Stimulated activated CD8-positive, alpha-beta memory T cell treated with anti-CD3 and anti-CD28 coated beads, Interleukin-4, amount 100 ng/mL, for 4 hours (primary cell): ENCODE measurements at places on chromosomes 3 and 15.

DNA sequence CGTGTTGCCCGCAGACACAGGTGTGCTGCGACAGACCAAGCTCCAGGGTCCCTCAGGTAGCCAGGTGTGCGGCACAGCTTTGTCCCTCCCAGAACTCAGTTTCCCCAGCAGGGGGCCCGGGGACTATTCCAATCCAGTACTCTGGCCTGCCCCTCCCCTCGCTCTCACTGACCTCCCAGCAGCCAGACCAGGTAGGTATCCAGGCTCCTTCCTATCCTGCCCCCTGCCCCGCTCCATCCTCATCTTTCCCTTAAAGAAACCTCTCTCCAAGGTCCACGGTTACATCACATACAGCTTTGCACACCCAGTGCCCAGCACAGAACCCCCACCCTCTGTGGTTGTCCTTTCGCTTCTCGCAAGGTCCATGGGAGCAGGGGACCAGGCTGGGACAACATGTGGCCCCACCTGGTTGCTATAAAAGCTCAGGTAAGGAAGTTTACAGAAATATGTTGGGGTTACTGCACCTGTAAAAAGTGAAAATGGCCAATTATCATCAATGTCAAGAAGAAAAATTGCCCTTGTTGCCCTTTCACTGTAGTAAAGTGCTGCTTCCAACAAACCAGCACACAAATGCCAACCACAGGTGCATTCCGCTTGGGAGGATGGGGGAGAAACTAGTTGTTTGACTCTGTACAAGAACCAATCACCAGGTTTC lies 7.3 kb upstream of the CYP11A1 start:
- no peak for DNase-seq

- DNase-seq: no peak
Measured at GRCh38 chr3:60973321-60973720, 277.9 kb downstream of the FHIT start.

- no peak for DNase-seq
Measured at GRCh38 chr3:140368223-140368811, 309.5 kb upstream of the TRIM42 start.

GRCh38 chr3:159865041-159865579 lies 123.5 kb upstream of the IL12A start:
- DNase-seq: no peak

DNA sequence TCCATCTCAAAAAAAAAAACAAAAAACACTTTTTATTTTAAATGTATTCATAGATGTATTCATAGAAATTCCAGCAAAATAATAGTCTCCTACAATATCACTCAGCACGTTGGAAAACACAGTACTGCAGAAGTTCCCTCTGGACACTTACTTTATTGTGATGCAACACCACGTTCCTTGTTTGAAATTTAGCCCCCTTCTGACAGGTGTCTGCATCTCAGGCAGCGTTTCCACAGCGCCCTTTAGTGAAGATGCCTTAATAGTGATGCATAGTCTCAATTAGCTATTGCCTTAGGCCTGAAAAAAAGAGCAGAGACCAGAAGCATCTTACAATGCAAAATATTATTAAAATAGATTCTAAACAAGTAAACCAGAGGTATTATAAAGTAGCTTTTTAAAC lies 20.3 kb downstream of the IL12A start:
- no peak for DNase-seq

DNA sequence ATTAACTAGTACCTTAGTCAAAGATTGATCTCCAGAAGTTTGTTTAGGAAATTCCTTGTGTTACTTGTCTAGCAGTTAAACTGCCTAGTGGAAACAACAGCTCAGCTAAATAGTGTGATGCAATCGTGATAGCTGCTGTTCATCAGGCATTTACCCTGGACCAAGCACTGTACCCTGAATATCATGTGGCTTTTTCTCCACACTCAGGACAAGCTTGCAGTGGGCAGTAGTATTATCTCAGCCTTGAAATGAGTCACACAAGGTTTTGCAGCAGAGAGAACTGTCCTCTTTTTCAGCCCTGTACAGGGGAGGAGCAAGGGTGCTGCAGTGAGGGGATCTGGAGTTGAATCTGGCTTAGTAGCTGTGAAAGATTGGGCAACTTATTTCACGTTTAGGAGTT lies 208.4 kb downstream of the TP63 start:
- DNase-seq: no peak

DNA sequence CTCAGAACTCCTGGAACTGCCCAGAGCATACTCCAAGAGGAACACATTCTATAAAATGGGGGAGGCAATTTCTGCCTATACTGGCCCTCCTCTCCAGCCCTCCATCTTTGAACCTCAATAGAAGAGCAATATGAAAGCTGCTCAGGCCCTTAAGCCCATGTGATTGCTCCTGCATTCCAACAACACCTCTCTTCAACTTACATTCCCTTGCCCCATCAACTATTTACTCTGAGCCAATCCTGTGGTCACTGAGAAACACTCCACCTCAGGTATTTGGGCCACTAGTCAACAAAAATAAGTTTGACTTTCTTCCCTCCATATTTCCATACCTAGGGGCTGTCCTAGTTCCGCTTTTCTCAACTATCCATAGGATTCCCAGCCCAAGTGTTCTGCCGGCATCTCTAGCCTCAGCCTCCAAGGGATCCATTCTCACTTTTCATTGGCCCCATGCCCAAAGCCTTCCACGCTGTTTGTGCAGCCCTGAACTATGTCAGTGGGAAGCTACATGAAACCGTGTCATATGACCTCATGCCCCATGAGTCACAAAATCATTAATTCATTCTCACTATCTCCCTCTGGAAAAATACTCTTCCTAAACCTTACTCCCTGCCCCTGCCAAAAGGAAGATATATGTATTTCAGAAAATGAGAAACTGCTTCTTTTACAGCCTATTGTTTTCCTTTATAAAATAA lies 61.6 kb downstream of the GJD2 start:
- no peak for DNase-seq

DNA sequence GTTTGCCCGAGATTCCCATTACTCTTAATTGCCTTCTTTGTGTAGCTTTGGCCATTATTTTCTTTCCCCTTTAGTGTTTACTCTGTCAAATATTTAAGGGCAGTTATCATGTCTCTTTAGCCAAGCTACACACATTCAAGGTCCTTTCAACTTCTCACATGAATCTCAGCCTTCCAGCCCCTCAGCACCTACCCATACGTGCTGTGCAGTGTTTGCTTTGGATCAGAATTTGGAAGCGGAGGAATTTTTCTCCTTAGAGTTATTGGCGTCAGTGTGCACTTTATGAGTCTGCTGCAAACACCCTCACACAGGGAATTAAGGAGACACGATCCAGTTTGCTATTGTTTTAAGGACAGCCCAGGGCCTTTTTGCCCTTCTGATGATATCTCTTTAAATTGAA lies 231.6 kb downstream of the CACNA2D3 start:
- no peak for DNase-seq

GRCh38 chr3:46990573-46991374 lies 11.3 kb downstream of the NBEAL2 start:
- no peak for DNase-seq

- no peak for DNase-seq
Measured at GRCh38 chr3:23612296-23612891, 193.4 kb upstream of the UBE2E1 start.

GRCh38 chr3:10927551-10927950 lies 65.0 kb upstream of the SLC6A1 start:
- no peak for DNase-seq

DNA sequence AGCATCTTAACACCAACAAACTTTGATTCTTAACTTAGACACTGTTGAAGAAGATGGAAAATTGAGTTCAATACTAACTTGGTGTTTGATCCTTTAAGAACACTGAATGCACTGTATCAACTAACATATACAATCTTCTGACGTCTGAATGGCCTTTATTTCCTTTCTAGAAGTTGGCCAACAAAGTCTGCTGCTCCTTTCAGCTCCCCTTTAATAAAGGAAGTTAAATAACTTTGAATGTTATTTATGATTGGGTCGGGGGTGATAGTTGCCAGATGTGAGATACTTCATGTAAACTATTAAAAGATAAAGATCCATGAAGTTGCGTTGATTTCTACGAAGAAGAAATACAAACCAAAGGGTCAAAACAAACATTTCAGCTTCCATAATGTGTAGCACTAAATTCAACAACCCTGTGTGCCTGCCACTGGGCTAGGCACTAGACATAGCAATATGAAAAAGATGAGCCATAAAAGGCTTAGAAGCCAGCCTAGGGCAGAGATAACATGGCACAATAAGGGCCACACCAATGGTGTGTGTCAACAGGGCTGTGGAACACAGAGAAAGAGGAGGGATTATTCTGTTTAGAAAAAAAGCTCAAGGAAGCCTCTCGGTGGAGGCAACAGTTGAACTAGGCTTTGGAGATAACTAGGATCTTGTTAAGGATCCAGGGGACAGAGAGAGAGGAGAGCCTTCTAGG lies 337.8 kb downstream of the MECOM start:
- DNase-seq: no peak

DNA sequence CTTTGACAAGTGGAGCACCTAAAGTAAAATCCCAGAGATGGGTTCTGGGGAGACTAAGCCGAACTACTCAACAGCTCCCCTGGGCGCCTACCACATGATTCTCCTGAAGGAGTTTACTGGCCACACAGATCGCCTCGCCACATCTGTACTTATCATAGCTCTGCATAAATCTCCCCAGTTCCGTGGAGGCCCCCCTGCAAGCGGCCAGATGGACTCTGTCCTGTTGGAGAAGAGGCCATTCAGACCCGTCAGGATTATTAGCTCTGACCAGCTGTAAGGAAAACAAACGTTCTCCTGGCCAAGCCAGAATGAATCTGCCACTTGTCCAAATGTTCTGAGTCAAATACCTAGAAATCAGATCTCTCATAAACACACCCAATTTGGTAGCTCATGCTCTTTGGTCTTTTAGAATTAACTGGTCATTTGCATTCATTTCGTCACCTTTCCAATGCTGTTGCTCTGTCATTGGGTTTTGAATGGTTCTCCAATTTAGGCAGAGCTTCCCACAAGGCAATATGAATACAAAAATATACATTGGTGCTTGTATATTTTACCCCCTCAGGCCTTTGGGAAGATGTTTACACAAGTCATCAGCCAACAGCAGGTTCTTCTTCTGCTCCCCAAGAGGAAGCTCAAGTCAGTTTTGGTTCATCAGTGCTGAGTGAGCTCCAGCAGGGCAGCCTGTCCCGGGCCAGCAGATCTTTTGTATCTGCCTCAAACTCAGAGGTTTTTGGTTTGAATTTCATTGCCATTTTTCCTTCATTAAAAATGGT lies 124.5 kb downstream of the THSD4 start:
- DNase-seq: no peak

DNA sequence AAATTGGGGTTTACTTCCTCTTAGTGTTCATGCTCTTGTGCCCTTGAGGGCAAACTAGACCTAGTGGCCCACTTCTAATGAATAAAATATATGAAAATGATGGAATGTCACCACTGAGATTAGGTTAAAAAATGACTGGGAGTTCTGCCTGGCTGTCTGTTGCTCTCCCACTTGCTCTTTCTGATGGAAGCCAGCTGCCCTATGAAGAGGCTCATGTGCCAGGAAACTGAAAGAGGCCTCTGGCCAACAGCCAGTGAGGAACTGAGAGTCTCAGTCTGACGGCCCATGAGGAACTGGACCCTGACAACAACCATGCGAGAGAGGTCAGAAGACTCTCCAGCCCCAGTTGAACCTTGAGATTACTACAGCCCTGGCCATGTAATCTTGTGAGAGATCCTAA lies 107.1 kb upstream of the FHIT start:
- no peak for DNase-seq

GRCh38 chr3:145943952-145944351 lies 217.0 kb downstream of the PLOD2 start:
- no peak for DNase-seq

- DNase-seq: no peak
Measured at GRCh38 chr3:145648396-145648795, 512.6 kb downstream of the PLOD2 start.

GRCh38 chr3:107411779-107412178 lies 34.5 kb downstream of the CCDC54 start:
- no peak for DNase-seq

GRCh38 chr3:25421747-25422146 lies 6.3 kb upstream of the RARB start:
- no peak for DNase-seq

GRCh38 chr3:102339671-102340070 lies 95.1 kb upstream of the ZPLD1 start:
- DNase-seq: no peak

- no peak for DNase-seq
Measured at GRCh38 chr3:57951066-57951882, 56.9 kb upstream of the FLNB start.

DNA sequence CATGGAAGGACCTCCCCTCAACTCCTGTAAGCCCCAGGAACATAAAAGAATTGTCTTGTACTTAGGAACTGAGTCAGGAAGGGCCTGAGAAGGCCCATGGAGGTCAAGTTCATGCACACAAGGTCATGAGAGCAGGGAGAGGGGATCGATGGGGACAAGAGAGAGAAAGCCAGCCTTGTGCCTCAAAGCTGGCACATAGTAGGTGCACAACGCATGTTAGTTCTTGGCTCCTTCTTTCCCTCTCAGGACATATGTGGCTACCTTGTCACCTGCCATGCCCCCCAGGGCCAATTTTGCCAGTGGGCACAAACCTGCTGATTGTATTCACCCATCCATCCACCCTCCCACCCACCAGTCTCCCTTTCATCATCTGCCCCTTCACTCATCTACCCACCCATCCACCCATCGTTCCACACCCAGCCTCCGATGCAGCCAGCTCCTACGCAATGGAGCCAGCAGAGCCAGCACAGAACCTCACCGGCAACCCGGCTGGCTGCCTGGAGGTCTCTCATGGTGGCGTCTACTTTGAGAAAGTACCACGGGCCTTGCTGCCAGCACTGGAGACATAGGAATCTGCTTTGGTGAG lies 52.4 kb upstream of the INSYN1 start:
- DNase-seq: no peak

GRCh38 chr3:64832098-64832497 lies 144.3 kb upstream of the ADAMTS9 start:
- no peak for DNase-seq

- DNase-seq: no peak
Measured at GRCh38 chr15:23877502-23878412, 190.7 kb upstream of the NDN start.

DNA sequence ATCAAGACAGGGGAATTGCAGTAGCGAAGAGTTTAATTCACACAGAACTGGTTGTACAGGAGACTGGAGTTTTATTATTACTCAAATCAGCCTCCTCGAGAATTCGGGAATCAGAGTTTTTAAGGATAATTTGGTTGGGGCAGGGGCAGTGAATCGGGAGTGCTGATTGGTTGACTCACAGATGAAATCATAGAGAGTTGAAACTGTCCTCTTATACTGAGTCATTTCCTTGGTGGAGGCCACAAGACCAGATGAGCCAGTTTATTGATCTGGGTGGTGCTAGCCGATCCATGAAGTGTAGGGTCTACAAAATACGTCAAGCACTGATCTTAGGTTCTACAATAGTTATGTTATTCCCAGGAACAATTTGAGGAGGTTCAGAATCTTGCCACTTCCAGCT lies 5.3 kb upstream of the ZNF770 start:
- no peak for DNase-seq

- no peak for DNase-seq
Measured at GRCh38 chr3:78871048-78871447, 896.8 kb downstream of the ROBO1 start.

- no peak for DNase-seq
Measured at GRCh38 chr3:73706771-73707170, 82.0 kb upstream of the PDZRN3 start.

- no peak for DNase-seq
Measured at GRCh38 chr3:123113889-123114450, 47.1 kb downstream of the PDIA5 start.

- no peak for DNase-seq
Measured at GRCh38 chr15:68080783-68081182, 26.7 kb downstream of the PIAS1 start.

GRCh38 chr3:68334367-68334986 lies 597.9 kb downstream of the TAFA4 start:
- DNase-seq: no peak
